PC-3 (cell line): ENCODE measurements at places on chromosomes 7 and 10.

GRCh38 chr7:4879396-4880081, 4.0 kb downstream of the RADIL start:
- H3K36me3 ChIP-seq = no peaks in the 10 kb centered on the region
- 0 out of 2 replicates have a peak, but pooled peaks cover 10% of the 10 kb centered on the region for H3K4me1 ChIP-seq
- H3K27ac ChIP-seq = no peak overlapping the region
- H3K4me3 ChIP-seq = no peak overlapping the region
- no peak for DNase-seq

GRCh38 chr10:74292871-74293427, 141.9 kb downstream of the ADK start:
- peaks cover 46% of the 10 kb centered on the region for H3K4me1 ChIP-seq
- H3K36me3 ChIP-seq = peaks cover 9% of the 10 kb centered on the region; the same call in 1 of the 2 replicates
- H3K27me3 ChIP-seq = no peaks in the 10 kb centered on the region
- peak overlapping the region; percentile 66 for H3K27ac ChIP-seq

DNA sequence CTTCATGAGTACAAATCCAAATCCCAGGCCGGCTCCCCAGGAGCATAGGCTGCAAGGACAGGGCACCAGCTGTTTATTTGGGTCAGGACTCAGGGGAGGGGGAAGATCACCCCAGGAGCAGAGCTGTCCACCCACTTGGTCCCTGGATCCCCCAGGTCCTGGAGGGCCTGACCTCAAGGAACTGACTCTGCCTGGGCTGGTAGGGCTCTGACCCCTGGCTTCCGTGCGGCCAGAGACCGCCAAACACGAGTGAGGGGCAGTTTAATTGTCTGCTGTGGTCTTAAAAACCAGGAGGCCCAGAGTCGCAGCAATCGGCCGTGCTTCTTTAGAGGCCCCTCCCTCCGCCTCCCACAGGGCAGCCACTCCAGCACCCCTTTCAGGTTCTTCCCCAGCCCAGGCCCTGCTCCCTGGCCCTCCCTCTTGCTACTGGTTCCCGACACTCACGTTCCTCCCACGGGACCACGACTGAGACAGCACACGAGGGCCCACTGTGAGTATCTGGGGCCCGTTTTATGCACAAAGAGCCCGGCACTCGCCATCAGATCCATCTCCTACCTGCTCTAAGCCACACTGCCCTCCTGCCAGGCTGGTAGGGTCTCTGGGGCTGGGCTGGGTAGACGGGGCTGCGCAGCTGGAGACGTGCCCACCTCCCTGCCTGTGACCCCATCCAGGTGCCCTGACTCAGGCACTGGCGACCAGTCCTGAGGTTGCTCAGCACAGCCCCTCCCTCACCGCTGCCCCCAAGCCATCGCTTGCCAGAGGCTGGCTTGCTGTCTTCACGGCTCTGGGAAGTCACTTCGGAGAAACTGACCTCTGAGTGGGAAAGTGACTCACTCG, 30.0 kb upstream of the CFAP46 start:
- no peak overlapping the region for H3K27ac ChIP-seq
- no peak for DNase-seq
- no peaks in the 10 kb centered on the region for H3K36me3 ChIP-seq
- no peak overlapping the region for H3K4me3 ChIP-seq

GRCh38 chr10:1605999-1606940, 131.1 kb downstream of the ADARB2 start:
- no peaks in the 10 kb centered on the region for H3K27me3 ChIP-seq
- H3K36me3 ChIP-seq = no peaks in the 10 kb centered on the region
- no peaks in the 10 kb centered on the region for H3K4me1 ChIP-seq

GRCh38 chr10:45075216-45075615, 74.5 kb downstream of the ZNF22 start:
- no peak overlapping the region for H3K27ac ChIP-seq
- no peaks in the 10 kb centered on the region for H3K4me1 ChIP-seq
- peaks cover 36% of the 10 kb centered on the region; the same call in 1 of the 2 replicates for H3K27me3 ChIP-seq
- H3K36me3 ChIP-seq = no peaks in the 10 kb centered on the region
